Gastrocnemius medialis (tissue), 4 donors: ENCODE measurements at places on chromosomes 5 and 9.

DNA sequence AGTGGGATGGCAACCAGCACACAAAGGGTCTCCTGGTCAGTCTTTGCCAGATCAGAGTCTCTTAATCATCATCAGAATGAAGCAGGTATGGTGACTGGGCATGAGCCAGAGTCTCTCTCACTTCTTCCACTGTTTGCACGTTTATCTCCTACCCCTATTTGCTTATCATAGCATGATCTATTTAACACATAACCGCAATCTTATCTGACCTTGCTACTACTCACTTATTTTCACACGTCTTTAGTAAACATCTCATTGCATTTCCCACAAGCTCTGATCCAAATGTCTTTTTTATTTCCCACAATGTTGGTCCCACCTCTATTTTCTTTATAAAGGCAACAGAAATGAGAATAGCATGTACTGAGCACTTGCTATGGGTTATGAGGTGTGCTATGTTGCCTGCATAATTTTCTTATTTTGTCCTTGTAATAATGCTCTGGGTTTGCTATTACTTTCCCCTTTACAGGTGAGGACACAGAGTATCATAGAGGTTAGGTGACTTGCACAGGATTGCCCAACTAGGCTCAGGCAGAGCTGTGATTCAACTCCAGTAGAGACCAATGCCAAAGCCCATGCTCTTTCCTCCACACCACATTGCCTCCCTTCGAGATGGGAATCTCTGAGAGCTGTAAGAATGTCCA lies 39.7 kb upstream of the IL7R start:
- DNase-seq: no peak

- no peak for DNase-seq
Observed at GRCh38 chr5:177494346-177495195, 2.8 kb downstream of the PDLIM7 start.

DNA sequence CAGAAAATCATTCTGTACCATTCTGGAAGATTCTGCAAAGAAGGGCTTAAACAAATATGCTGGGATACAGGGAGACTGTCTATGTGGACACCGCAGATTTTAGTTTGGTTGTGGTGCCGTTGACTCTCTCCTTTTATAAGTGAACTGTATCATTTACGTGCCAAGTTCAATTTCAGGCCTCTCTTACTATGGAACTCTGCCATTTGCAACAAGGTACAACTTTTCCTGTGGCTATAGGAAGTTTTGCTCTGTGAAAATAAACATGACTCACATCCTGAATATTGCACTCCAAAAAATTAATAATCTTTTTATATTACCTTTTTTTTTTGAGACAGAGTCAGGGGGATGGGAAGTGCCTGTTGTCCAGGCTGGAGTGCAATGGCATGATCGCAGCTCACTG lies 29.7 kb upstream of the CSNK1G3 start:
- DNase-seq: no peak

DNA sequence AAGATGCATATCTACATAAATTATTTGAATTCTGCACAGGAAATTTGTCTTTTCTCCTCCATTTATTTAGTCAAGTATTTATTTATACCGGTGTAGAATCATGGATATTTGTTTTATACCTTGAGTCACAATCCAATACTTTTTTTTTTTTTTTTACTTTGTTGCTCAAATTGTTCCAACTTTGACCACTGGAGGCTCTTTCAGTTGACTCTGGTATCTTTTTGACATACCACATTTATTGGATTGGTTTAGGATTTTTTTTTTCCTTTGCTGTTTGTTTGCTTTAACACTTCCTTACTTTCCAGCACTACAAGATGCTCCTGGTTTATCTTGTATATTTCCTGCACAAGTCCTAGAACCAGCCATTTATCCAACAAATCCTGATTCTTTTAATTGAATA lies 543.1 kb upstream of the RIOK2 start:
- DNase-seq: no peak

DNA sequence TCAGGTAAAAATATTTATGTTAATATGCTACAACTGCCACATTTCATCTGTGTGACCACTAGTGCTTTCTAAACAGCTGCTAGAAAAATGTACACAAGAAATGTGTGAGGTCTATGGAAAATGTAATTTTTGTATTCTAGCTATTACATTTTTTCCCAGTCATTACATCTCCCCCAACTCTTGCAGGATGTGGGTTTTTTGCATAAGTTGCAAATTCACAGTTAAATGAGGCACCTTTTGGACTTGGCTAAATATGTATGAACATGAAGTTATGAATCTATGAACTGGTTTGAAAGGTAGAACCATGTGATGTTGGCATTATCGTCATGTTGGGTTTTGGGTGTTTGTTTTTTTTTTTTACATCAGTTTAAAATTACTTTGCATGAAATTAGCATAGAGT lies 590.4 kb upstream of the WWC1 start:
- no peak for DNase-seq

GRCh38 chr5:80600943-80601693 lies 31.0 kb upstream of the ANKRD34B start:
- DNase-seq: no peak

- no peak for DNase-seq
Observed at GRCh38 chr5:125410537-125411070, 664.2 kb upstream of the ZNF608 start.

DNA sequence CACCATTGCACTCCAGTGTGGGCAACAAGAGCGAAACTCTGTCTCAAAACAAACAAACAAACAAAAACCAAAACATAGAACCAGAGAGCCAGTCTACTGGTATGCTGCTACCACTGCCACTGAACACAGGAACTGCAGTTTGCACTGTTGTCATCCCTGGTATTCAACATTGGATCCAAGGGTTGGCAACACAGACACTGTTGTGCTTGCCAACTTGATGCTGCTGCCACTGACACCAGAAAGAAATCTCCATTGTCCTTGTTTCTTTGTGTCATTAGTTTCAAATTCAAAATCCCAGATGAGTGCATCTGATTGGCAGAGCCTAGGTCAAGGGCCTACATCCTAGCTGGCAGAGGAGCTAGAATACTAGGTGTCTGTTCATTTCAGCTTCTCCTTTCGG lies 16.2 kb downstream of the HINT1 start:
- no peak for DNase-seq

- no peak for DNase-seq
Observed at GRCh38 chr5:34483442-34484033, 172.6 kb upstream of the RAI14 start.

DNA sequence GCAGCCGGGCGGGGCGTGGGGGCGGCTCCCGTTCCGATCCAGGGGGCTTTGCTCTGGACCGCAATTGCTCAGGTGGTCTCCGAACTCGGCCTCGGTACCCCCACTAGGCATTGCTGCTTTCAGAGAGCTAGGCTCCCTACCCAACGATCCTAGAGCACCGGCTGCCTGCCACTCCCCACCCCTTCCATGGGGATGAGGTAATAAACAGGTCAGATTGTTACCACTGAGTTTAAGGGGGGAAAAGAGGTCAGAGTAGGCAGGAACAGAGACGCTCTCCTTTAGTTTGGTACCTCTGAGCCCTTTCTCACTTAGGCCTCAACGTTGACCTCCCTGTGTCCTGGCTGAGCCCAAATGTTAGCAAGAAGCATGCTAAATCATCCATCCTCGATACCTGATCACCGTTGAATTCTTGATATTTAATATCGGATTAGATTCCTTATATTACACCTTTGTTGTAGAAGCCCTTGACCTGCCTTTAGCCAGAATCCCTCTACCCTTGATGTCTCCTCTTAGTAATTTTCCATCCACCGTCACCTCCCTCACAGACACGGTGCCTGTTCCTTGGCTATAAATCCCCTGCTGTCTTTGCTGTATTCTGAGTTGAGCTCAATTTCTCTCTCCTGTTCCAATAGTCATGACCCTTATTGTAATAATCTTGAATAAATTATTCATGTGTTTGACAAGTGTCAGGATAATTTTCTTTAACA lies 588 bp upstream of the PLPP1 start:
- no peak for DNase-seq

DNA sequence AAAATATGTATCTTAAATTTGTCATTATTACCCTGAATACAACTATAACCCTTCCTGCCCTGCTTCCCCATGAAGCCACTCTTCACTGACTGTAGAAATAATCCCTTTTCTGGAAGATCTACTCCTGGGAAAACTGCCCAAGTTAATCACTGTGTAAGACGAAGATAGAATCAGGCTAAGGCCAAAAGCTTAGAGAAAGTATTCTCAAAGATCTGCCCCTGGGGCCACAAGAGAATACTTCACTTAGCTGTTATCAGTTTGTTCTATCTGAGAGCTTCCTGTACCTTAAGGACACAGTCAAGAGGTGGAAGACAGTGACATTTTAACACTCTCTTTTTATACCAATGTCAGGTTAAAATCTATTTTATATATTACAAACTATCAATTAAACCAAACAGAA lies 33.8 kb downstream of the RNF145 start:
- no peak for DNase-seq

GRCh38 chr9:111078391-111079038 lies 40.2 kb upstream of the LPAR1 start:
- DNase-seq: no peak

DNA sequence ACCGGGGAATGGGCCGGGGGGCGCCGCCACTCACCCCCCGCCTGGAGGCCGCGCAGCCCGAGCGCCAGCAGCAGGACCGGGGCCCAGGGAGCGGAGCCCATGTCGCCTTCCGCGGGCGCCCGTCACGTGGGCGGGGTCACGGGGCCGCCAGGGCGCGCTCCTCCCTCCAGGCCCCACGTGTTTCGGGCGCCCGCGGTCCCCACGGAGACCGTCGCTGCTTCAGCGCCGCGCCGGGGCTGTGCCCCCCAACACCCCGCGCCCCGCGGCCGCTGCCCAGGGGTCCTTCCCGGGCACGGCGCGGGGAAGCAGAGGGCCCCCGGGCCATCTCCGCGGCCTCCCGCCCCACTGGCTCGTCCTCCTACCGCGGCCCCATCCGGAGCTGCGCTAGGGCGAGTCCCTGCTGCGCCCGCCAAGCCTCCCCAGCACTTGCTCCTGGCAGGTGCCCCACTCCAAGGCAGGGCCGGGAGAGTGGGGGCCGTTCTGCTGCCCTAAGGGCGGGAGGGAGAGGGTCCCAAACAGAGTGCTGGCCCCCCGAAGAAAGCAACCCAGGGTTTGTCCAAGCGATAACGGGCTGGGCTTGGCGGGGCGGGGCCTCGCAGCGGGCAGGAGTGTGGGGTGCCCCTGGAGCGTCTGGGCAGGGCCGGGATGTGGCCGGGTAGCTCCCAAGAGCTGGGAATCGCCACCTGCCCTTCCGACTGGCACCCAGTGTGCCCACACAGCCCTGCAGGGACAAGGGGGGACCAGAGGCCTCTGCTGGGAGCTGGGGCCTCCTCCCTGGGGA lies at the start of gene DPP7:
DPP7 (minus strand) TSS at position 121 of the 781 bp plus-strand sequence; CDS start at position 101, 20 bp downstream.
- peak; percentile 67 for DNase-seq

GRCh38 chr5:102955488-102955887 lies 164.4 kb downstream of the GIN1 start:
- DNase-seq: no peak

GRCh38 chr9:73138516-73138915 lies 13.1 kb upstream of the ANXA1 start:
- DNase-seq: no peak

- DNase-seq: no peak
Observed at GRCh38 chr5:157290981-157291711, 25.2 kb downstream of the CYFIP2 start.

- DNase-seq: peak; percentile 92
Observed at GRCh38 chr5:95858661-95859595, 36.4 kb upstream of the GLRX start.

DNA sequence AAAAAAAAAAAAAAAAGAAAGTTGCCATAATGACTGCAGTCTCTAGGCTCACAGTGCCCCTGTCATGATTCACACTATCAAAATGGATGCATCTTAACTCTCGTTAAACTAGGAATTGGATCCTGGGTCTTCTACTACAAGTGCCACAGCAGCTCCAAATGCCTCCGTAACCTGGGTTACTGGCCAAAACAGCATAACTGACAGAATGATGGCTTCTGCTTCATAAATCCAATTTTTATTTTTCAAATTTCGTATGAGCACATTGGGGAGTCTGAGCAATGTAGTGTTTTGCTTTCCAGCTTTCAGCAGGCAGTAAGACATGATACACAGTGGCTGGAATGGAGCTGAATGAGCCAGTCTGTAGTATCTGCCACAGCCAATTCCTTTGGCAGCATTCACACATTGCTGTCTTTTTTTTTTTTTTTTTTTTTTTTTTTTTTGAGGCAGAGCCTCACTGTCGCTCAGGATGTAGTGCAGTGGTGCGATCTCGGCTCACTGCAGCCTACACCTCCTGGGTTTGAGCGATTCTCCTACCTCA lies 36.0 kb upstream of the NPM1 start:
- DNase-seq: no peak

DNA sequence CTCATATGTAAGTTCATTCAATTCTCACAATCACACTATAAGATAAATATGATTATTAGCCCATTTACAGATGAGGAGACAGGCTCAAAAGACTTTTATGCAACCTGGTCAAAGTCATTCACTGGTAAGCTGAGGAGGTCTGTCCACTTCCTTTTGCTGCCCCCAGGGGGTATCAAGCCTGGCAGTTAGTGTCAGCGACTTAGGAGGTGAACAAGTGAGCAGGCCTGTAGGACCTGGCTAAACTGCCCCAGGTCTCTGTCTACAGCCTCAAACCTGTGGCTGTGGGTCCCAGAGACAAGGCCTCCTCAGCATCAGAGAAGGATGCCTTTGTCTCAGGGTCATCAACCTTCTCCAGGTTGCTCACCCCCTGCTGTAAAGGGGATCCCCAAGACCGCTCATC lies 10.4 kb downstream of the TGFBI start:
- DNase-seq: no peak

GRCh38 chr9:121316378-121316777 lies 48.4 kb downstream of the GSN start:
- no peak for DNase-seq

- DNase-seq: no peak
Observed at GRCh38 chr5:78369680-78370079, 9.3 kb downstream of the SCAMP1 start.

- DNase-seq: no peak
Observed at GRCh38 chr5:173704615-173705511, 88.4 kb upstream of the BOD1 start.

DNA sequence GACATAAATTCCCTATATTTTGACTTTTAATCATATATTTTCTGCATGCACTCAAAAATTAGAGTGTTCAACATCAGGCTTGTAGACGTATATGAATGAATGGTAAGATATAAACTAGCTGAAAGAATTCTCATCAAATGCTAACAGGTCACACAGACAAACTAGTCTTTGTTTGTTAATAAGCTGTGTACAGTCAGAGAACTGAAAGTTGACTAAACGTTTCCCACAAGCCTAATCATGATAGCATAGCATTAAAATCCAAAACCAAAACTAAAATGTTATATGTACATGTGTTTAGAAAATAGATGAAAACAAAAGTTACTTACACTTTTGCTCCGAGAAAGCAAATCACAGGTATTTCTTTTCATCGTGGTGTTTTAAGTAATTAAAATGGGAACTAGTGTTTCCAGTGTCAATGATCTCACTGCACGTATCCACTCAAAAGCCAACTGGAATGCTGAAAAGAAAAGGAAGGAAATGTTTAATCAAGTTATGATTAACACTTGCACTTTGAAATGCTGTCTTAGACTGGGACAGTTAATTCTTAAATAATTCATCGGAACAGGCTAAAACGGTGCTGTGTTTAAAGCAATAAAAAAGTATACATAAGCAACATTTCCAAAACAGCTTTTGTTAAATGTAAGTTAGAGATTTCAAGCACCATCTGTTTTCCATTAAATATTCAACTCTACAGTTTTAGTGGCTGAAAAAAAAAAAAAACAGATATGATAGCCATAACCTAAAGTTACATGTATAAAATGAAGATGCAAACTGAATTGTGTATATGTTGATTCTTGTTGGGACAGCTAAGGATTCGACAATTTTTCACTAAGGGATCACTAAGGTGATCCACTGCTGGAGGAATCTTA lies 291.9 kb upstream of the PDE4D start:
- no peak for DNase-seq

- DNase-seq: no peak
Observed at GRCh38 chr5:111932628-111933027, 175.6 kb upstream of the NREP start.
